Astrocyte of the cerebellum (primary cell): ENCODE measurements at places on chromosomes 2 and 18.

DNA sequence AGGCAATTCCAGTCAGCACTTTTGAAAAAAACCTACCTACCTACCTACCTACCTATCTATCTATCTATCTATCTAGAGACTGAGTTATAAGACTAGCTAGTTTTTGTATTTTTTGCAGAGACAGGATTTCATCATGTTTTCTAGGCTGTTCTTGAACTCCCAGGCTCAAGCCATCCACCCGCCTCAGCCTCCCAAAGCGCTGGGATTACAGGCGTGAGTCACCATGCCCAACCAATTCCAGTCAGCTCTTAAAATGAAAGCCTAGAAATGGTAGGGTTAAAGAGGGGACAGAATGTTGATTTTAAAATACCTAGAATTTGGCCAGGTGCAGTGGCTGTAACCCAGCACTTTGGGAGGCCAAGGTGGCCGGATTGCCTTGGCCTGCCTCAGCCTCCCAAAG lies 19.1 kb downstream of the MSH2 start:
- no peak for DNase-seq

GRCh38 chr2:236998236-236998635 lies 87.5 kb upstream of the COPS8 start:
- DNase-seq = peak; percentile 37

DNA sequence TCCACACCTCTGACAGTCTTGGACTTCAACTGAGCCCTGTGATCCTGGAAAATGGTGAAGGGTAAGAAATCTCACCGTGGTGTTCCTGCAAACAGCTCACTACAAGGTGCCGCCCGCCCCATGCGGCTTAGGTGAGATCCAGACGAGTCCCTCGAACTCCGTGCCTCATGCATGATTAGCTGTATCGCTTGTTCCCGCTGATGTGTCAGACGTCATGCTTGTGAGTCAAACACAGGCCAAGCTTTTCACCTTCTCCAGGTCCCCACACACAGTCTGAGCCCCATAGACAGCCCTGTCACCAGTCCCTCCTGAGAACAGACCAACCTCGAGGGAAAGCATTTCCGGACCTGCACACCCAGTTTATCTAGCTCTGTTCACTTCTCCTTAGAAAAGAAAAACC lies 740.5 kb downstream of the GALR1 start:
- no peak for DNase-seq

DNA sequence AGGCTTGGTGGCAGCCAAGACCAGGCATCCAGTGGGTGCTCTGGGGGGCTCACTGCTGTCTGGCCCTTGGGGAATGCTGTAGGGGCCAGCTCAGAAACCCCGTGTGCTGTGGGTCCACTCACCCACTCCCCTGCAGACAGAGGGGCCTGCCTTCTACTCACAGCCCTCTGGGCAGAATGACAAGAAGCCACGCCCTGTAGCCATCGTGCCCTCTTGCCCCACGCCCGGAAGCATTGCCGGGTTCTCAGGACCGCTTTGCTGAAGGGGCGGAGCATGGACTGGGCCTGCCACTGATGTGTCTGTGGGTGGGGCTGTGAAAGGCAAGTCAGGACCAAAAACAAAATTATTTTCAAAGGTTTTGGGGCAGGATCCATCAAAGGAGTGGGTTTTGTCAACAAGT lies 27.8 kb downstream of the GLI2 start:
- DNase-seq = no peak

- DNase-seq = no peak
Observed at GRCh38 chr2:128420776-128421175, 102.1 kb upstream of the HS6ST1 start.

GRCh38 chr2:233012301-233012971 lies 620 bp downstream of the NGEF start:
- no peak for DNase-seq

- DNase-seq = peak; percentile 66
Observed at GRCh38 chr18:73296686-73297085, 428.9 kb upstream of the NETO1 start.

DNA sequence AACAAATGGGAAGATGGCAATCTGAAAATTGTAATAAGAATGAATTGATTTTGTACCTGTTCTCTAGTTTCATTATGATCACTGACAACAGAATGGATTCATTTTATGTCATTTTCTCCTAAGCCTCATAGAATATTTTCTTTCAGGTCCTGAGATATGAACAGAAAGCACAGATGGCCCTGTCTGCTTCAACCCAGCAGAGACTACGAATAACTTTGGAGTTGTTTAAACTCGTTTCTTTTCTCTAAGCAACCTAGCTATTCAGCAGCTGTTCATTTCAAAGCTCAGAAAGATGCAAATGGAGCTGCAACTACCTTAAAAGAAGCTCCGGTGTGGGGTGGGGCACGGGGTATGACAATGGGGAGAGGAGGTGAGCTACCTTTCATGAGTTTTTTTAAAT lies 124.9 kb downstream of the ALK start:
- no peak for DNase-seq

DNA sequence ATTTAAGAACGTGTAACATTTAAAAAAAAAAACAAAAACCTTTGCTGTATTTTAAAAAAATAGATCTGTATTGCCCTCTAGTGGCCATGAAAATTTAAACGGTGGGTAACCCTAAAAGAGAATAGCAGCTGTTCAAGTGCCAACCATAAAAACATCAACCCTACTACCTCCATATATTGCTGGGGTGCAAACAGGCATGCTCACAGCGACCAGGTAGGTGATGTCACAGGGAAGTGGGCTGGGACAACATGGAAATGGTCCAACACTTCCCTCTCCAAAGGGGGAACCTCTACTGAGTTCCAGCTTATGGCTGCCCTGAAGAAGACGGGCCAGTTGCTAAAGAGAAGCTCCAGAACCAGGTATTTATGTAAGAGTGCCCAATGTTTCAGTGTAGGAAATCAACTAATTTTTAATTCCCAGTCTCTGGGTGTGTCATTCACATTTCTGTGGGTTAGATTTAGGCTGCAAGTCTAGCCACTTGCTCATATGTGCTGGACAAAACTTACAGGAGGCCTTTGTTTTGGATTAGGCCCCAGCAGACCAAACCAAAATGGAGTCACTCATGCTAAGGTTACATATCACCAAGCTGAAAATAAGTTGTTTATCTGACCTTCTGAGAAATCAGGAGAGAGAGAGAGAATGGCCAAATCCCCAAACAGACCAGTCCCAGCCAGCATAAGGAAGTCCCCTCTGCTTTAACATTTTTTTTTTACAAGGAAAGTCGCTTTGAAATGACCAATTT lies 54.5 kb downstream of the SKA1 start:
- DNase-seq = peak; percentile 3

DNA sequence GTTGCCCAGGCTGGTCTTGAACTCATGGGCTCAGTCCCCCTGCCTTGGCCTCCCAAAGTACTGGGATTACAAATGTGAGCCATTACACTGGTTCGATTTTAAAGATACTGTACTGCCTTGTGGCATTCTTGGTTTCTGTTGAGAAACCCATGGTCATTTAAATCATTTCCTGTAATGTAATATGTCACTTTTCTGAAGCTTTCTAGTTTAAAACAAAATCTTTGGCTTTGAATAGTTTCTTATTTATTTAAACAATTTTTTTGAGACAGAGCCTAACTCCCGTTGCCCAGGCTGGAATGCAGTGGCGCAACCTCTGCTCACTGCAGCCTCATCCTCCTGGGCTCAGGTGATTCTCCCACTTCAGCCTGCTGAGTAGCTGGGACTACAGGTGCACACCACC lies 8.9 kb downstream of the ZNF512 start:
- DNase-seq = no peak

- DNase-seq = no peak
Observed at GRCh38 chr2:173891315-173892037, 73.7 kb downstream of the SP3 start.

DNA sequence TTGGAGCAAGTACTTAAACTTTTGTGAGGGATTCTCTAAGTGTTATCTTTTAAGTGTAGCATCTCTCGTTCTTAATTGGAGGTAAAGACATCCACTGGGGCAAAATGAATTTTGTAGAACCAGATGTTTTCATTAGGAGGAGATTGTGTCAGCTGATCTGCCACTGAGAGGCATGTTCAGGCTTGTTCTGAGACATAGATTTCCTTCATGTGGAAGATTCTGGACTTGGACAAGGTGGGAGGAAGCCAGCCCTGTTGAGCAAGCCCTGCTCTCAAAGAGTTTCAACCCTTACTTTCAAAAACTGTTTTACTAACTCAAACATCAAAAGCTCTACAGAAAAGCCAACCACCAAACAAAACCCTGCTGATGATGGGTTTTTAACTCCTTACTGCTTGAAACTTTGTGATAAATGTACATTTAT lies 6.5 kb downstream of the MAP4K4 start:
- no peak for DNase-seq

DNA sequence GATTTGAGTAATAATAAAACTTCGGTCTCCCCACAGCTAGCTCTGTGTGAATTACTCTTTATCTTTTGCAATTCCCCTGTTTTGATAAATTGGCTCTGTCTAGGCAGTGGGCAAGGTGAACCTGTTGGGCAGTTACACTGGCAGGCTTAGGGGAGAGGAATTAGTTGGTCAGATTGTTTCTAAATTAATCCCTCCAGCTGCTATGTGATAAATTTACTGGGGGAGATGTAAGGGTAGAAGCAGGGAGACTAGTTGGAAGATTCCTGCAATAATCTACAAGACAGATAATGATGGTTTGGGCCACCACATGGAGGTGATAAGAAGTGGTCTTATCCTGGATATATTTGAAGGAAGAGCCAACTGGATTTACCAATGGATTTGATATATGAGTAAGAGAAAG lies 118.5 kb upstream of the TACR1 start:
- DNase-seq = no peak

GRCh38 chr2:39481611-39482010 lies 44.5 kb upstream of the MAP4K3 start:
- no peak for DNase-seq

DNA sequence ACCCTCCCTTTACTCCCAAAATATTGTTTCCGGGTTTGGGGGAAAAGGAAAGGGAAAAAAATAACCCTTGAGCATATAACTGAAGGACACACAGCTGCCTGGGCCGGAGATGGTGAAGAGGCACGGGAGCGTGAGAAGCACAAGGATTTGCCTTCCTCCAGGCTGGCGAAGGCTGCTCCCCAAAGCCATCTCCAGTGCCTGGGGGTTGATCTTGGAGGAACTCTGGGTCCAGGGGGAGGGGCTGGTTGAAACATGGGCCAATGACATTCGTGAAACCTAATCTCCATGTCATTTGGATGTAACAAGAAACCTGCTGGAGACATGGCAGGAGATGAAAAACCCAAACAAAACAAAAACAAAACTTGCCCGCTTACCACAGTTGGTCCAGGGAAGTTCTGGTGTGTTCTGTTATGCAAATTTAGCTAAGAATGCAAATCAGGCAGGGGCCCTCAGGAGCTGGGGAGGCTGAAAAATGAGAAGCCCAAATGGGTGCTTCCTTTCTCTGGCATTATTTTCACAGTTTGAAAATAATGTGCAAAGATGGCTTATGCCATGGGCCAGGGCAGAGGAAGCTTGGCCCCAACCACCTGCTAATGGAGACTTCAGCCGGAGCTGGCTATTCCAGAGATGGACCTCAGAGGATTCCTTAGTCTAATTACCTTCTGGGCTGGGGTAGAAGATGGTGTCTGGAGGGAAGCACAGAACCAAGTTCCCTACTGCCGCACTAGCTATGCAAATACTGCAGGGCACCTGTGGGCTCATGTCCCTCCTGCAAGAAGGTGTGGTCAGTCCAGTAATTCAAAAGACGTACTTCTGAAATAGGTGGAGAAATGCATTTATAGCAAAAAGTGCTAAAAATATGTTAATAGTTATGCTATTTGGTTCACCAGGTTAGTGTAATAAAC lies 180.9 kb downstream of the BCL2 start:
- no peak for DNase-seq

DNA sequence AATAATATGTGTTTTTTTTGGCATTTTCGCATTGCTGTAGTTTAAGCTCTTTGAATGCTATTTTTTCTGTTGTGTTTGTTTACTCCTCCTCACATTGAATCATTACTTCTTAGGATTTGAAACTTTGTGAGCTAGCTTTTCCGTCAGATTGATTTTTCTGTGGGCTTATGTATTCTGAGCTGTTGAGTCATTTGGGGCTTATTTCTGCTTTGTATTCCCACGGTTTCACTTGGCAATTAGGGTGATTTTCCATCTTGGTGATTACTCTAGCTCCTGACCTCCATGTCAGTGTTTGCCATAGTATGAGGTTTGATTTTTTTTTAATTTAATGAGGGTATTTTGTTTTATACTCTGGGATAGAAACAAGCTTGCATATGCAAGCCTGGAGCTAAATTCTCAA lies 200.0 kb downstream of the CCDC102B start:
- no peak for DNase-seq

- DNase-seq = no peak
Observed at GRCh38 chr2:128137094-128137616, 46.2 kb downstream of the UGGT1 start.

DNA sequence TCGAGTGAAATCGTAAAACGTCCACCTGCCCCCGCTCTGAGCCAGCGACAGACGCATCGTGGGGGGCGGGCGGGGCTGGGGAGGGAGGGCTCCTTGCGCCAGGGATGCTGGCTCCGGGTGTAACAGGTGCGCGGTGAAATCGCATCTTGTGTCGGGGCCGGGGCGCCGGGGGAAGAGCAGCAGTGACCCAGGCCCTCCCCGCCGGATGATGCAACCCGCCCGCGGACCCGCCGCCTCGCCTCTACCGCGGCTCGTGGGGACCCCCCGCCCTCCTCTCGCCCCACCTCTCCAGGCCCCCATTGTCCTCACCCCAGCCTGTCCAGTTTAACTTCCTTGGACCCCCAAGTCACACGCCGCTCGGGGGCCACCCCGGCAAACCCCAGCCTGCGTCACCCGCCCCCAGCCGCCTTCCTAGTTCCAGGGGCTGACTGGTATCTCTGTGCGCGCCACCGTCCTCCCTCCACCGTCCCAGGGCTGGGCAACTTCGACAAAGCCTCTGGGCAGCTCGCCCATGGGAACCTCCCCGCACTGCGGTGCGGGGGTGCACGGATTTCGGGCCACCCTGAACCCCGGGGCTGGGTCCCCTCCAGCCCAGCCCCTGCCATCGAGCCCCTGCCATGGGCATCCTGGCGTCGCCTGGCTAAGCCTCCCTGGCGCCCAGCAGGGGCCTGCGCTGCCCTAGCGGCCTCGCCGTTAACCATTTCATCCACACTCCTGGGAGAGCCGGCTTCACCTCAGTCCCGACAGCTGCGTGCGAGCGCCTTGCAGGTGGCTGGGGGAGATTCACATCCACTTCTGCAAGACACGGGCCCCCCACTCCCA lies 799 bp upstream of the KIF1A start:
- no peak for DNase-seq
